ENCODE measurements at places on chromosomes 6 and 20.

- DNase-seq, result no peak
These were observed 129.7 kb upstream of the FAM184A start for GRCh38 chr6:119207971-119208725.

GRCh38 chr6:7992002-7992815, 72.0 kb downstream of the BLOC1S5 start:
- DNase-seq, result no peak

GRCh38 chr6:25842526-25842925, 10.7 kb upstream of the SLC17A1 start:
- DNase-seq, result no peak

DNA sequence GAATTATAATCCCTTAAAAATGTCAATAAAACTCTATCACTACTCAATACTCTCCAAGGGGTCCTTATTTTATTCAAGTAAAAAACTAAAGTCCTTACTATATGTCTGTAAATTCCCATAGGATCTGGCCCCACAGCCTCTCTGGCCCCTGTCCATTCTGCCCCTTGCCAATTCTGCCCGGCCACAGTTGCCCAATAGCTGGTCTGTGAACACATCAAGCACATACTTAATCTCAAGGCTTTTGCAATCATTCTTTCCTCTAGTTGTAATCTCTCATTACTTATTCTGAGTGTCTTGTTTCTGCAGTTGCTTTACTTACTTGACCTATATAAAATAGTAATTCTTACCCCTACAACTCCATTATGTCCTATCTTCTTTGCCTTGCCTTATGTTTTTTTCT, 22.5 kb upstream of the GFRAL start:
- no peak for DNase-seq

- DNase-seq, result no peak
These were observed 30.8 kb downstream of the SNPH start for GRCh38 chr20:1296922-1297321.

DNA sequence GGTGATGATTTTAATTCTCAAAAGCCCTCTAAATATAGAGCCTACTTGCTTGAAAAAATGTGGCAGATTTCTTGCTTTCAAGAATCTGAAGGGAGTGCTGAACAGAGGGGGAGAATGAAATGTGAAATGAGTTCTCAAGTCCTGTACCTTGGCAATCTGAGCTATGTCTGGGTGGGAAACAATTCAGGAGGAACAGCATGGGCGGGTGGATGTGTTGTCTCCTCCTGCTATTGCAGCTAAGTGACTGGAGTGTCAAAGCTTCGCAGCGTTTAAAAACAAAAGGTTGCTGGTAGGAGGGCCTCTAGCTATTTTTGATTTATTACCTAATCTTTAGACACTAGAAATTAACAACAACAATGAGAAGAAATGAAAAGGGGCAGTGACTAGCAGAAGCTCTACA, 102.5 kb upstream of the ARG1 start:
- DNase-seq, result no peak

- DNase-seq, result no peak
These were observed 52.6 kb downstream of the COL19A1 start for GRCh38 chr6:69918813-69919475.

DNA sequence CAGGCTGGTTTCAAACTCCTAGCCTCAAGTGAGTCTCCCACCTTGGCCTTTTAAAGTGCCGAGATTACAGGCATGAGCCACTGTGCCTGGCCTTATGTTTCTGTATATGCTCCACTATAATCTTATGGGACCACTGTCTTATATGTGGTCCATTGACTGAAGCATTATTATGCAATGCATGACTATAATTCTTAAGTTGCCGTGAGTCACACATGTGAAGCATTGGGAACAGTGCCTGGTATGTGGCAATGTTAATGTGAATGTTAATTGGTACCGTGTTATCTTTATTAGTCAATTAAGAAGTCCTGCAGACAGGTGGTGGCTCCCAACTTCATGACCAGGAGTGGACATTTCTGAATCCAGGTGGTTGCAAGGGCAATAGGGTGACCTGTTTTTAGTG, 14.7 kb upstream of the ASXL1 start:
- DNase-seq, result no peak

GRCh38 chr6:26156850-26157250, 69.6 kb downstream of the HFE start:
- no peak for DNase-seq

- no peak for DNase-seq
These were observed 8.3 kb downstream of the PPP1R3G start for GRCh38 chr6:5093231-5094015.

GRCh38 chr6:169075915-169076654, 177.6 kb downstream of the THBS2 start:
- no peak for DNase-seq

DNA sequence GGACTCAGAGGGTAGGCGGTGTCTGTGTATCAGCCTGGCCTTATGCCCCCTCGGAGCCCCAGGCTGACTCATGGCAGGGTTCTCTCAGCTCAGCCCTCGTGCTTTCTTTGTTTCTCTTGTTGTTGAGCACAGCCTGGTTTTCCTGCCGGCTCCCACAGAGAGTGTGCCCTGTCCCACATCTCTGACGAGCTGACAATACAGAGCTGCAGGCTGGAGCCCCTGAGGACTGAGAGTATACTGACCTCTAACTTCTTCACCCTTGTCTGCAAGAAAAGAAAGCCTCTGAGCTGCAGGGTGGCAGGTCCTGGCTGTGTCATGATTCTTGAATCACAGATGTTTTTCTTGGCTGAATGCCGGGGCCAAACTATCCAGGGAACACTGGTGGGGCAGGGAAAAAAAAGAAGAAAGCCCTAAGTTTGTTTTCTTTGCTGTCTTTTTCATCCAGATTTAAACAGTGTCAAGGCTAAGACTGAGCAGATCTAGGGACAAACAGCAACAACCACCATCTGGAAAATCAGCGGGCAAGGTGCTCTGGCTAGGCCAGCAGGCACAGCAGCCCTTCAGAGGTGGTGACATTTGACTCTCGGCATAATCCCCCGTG, 63.3 kb upstream of the ZNF133 start:
- no peak for DNase-seq

- DNase-seq, result no peak
These were observed 259.6 kb upstream of the FOXQ1 start for GRCh38 chr6:1052262-1052661.

GRCh38 chr6:90399970-90400369, 103.3 kb upstream of the BACH2 start:
- no peak for DNase-seq

GRCh38 chr6:135665935-135666334, 168.4 kb upstream of the AHI1 start:
- no peak for DNase-seq

DNA sequence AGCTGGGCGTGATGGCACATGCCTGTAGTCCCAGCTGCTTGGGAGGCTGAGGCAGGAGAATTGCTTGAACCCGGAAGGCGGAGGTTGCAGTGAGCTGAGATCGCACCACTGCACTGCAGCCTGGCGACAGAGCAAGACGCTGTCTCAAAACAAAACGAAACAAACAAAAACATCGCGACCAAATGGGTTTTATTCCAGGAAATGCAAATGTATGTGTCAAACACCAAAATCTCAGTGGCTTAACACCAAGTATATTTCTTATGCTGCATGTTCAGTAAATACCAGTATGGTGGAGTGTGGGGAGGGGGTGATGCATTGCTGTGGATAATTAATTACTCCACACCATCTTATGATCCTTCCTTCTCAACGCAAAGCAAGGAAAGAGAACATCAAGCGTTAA, 28.1 kb downstream of the ACTR5 start:
- no peak for DNase-seq
